Stimulated activated naive CD4-positive, alpha-beta T cell (primary cell): ENCODE measurements at places on chromosomes 1 and 21.

GRCh38 chr1:114154146-114154962, 685 bp upstream of the SYT6 start:
- DNase-seq, result no peak

- DNase-seq, result no peak
Observed at GRCh38 chr1:240435996-240436566, 175.9 kb downstream of the GREM2 start.

DNA sequence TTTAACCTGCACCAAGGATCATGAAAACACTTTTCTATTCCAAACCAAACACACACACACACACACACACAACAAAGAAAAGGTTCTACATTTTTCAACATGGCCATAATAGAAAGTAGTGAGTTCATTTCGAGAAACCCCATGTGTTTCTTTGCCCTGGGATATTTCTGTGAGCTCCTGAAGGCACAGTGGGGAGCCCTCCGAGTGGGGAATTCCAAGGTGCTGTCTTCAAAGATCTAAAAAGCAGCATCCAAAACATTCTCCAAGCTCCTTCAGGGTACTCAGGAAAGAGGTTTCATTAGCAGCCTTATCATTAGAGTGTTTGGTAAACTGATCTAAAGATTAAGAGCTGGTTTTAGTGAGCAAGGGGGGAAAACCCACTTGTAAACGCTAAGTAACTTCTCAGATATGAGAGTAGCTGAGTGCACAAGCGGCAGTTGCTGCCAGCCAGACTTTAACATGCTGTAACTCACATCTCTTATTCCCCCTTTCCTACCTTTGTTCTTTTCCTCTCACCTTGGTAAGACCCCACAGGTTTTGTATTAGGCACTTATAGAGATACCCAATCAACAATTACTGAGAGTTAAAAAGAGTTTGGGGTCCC, 38.3 kb downstream of the ZC3H11B start:
- DNase-seq, result no peak

GRCh38 chr1:4664606-4665005, 10.2 kb downstream of the AJAP1 start:
- DNase-seq, result no peak

DNA sequence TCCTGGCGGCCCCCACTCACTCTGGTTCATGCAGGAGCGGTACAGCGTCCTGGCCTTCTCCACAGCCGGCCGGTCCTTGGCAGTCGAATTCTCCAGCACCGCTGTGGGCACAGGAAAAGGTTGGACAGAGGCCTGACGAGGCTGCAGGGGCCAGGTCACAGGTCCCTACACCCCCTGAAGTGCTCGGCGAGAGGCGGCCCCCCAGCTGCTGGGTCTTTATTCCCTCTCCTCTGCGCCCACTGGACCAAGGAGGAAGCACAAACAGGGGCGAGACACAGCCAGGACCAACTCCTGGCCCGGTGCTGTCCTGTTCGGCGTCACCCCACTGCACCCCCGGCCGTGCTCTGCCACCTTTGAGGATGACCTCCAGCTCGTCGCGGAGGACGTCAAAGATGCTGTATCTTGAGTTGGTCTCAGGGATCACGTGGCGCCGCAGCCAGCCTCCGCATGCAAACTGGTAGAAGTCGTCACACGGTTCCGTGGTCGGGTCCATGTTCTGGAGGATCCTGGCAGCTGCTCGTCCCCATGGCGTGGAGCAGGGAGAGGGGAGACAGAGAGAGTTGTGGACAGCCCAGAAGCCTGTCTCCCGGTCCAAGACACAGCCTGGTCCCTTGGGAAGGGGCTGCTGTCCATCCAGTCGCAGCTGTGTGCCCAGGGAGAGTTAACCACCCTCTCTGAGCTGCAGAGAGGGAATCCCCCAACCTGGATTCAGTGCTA, 22.9 kb downstream of the PRXL2B start:
- no peak for DNase-seq

DNA sequence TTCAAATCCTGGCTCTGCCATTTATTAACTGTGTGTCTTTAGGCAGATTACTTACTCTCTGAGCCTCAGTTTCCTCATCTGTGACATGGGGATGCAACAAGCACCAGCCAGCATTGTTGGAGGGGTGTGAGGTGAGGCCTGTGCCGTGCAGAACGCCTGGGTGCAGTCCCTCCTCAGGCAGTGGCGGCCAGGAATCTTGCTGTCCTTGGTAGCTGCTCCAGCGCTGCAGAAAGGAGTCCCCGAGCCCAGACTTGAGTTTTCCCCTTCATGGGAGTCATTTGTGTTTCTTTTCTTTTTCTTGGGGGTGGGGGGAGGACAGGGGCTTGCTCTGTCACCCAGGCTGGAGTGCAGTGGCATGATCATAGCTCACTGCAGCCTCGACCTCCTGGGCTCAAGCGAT, 46.6 kb downstream of the DISP3 start:
- no peak for DNase-seq

DNA sequence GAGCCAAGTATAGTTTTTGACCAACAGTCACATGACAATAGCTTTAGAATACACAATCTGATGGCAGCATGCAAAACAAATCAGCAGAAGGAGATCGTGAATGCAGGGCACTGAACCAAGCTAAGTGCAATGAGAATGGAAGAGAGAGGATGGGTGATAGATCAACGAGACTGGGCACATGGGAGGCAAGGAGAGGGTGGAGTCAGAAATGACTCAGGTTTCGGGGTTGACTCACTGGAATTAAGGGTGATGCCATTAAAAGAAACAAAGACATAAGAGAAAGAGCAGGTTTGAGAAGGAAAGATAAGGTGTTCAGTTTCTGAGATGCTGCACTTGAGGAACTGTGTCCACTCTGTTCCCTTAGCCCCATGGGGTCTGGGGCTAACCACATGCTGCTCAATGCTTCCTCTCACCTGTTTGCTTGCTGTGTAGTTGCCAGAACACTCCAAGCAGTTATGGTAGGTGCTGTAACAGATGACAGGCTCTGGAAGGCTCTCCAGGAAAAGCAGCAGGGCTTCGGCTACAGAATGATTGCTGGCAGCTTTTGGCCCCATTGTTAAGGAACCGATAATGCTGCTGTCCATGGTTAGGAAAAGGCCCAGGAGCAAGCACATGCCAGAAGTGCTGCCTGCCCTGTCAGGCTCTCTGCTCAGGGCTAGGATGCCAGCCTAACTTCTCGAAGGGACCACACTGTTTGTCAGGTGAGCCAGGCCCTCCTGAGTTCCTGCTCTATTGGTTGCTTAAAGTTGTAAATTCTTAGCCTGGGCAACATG, 6.1 kb upstream of the MTF1 start:
- no peak for DNase-seq

DNA sequence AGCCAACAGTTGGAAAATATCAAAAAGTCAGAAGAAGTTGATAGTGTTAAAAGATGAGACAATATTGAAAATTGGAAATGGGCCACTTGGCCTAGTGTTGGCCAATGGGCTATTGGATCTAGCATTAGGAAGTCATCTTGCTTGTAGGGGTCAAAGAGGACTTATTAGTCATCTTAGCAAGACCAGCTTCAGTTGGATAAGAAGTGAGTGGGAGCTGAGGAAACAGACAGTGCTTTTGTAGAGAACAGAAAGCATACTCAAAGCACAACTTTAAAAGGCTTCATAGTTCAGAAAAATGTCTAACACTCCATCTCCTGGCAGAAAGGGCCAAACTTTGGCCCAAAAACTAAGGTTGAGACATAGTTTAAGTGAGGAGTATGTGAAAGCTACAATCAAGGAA, 139.9 kb upstream of the PKN2 start:
- DNase-seq, result no peak

- DNase-seq, result no peak
Observed at GRCh38 chr1:79781261-79781660, 774.7 kb upstream of the ADGRL4 start.

DNA sequence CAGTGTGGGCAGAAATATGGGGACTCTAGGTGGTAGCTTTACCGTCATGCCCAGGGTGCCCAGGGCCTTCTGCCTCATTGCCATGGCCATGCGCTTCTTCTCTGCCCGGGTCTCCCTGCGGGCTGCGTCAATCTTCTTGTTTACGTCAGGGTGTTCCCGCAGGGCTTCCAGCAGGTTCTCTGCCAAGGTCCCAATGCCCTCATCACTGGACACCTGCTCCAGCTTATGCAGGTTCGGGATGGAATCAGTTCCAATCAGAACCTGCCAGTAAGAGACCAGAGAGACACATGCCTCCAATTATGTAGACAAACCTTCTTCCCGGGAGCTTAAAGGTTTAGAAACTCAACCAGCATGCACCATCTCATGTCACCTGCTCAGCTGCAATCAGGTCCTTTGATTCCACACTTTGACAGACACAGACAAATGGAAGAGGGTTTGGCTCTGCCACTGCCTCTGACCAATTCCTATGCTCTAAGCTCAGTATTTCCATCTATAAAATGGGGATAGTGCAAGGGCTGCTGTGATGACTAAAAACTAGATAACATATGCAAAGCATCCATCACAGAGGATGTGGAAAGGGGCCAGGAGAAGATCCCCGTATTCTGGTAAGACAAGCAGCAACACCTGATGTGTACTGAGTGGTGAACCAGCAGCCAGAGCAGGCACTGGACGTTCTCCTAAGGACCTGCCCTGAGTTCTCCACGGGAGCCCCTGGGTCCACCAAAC, 121.2 kb downstream of the UBR4 start:
- DNase-seq, result no peak

DNA sequence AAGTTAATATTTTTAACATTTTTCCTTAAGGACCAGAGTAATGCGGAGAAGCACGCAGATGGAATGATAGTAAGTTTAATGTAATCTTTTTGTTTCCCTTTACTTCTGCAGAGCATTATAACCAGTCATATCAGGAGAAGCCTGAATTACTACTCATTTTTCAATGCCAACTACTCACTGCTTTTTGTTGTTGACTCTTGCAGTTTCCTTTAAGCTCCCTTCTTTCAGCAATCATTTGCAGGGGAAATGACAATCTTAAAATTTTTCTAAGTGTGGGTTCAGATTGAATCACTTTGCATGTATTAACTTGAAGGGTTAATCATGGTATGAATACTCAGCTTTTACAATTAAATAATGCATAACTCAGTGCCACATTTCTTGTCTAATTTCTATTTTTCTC, 122.2 kb downstream of the NRDC start:
- no peak for DNase-seq

DNA sequence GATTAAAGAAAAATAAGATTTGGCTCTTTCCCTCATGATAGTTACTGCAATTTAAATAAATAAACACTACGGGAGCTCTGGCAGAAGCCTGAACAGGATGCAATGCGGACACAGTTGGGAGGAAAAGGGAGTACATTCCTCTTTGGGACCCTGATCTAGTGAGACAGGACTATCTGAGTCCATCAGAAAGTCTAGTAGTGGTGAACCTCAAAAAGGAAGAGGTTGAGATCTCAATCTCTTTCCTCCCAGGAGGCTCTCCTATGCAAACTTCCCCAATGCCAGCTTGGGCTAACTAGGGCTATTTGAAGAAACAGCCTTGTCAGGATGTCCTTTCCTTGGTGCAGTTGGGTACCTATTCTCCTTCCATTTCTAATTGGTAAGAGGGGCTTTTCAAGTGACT, 4.9 kb upstream of the ABCD3 start:
- no peak for DNase-seq

- DNase-seq, result no peak
Observed at GRCh38 chr1:48581270-48581669, 109.3 kb upstream of the SPATA6 start.

DNA sequence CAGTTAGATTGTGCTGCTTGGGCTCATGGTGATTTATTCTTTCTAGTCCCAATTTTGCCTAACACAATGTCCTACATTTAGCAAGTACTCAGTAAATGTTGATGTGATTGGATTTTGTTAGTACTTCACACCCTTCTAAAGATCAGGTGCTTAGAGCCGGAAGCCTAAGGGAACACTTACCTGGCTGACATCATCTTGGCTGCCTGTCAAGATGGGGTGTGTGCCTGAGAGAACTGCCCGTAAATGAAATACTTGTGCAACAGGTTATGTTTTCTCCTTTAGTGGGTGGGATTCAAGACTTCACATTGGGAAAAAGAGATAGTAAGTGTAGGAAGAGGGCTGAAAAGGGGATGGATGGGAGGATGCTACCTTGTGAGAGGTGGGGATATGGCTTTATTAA, 75.5 kb upstream of the MACF1 start:
- DNase-seq, result no peak

- no peak for DNase-seq
Observed at GRCh38 chr1:26477446-26478152, 5.4 kb downstream of the HMGN2 start.

DNA sequence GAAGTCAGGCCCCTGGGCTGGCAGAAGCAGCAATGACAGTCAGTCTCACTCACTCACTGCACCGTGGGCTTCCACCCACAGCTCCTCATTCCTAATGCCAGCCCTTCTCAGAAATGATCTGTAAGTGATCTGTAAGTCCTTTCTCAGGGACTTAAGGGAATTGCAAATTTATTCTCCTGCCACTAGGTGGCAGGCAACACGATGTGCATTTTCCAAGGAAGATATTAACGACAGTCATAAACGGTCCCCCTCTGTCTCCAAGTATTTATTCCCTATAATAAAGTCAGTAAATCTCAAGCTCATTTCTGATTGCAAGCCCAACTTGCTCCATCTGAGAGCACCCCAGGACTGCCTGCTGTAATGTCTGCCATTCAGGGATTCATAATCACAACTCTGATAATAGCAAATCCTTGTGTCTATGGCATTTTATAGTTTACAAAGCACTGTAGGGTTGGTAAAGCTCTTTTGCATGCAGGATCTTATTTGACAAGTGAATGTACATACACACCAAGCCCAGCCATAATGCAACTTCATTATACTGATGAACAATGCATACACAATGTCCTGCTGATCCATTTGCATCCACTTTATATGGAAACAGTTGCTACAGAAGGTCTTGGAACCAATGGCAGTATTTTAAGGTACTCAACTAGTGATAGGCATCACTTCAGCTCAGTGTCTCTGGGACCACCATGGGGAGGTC, 380.5 kb upstream of the CAMK1G start:
- DNase-seq, result no peak

DNA sequence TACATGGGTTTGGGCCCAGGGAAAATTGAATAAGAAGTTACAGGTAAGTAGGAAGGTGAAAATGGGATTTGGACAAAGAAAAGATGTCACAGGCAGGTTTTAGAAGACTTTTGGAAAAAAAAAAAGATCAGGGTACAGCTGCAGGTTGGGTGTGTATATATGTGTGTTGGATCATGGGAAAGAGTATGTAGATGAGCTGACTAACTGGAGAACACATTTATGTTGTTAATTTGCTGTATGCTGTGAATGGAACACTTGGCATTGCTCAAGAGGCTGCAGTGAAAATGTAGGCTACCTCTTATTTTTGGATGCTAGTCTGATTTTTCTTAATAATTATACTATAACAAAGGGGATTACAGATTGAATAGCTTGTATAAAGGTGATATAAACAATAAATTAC, 577.7 kb upstream of the USP24 start:
- no peak for DNase-seq

- DNase-seq, result no peak
Observed at GRCh38 chr1:66945316-66945715, 20.5 kb downstream of the MIER1 start.
